Activated naive CD4-positive, alpha-beta T cell (primary cell): ENCODE measurements at places on chromosomes 5 and 9.

DNA sequence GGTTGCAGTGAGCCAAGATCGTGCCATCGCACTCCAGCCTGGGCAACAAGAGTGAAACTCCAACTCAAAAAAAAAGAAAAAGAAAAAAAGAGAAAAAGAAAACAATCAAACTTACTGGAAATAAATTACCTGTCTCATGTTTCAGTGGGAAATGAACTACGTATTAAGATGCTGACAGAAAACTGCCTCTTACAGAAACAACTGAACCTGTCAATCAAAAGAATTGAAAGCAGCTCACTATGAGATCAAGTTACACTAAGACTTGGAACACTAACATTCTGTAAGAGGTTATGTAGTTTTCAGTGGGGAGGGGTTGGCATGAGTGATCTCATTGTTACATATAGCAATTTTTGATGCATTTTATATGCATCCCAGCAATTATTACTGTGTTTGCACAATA is 64.4 kb upstream of the SPATA31E1 start:
- no peak for DNase-seq

- DNase-seq = no peak
These were observed 169.6 kb downstream of the ASTN2 start for GRCh38 chr9:117245175-117245829.

DNA sequence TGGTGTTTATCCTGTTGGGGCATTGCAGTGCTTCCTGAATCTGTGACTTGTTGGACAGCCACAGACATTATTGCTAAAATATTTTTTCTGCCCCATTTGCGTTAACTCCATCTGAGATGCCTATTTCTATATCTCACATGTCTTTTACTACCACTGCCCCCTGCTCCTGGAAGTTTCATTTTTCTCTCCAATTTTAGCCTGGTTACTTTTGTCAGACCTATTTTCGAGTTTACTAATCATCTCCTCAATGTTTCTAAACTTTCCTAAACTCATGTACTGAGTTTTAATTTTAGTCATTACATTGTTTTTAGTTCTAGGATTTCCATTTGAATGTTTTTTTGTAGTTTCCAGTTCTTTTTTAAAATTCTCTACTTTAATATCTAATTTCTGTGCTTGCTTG is 17.6 kb downstream of the HAPLN1 start:
- no peak for DNase-seq

- no peak for DNase-seq
These were observed 55.1 kb downstream of the ASS1 start for GRCh38 chr9:130499804-130500263.

GRCh38 chr9:109244179-109245132 is 76.4 kb downstream of the EPB41L4B start:
- peak; percentile 43 for DNase-seq

GRCh38 chr5:67355120-67355713 is 158.6 kb upstream of the CD180 start:
- no peak for DNase-seq

- no peak for DNase-seq
These were observed 92.8 kb upstream of the CCDC112 start for GRCh38 chr5:115389034-115389798.

GRCh38 chr9:112112519-112112918 is 62.6 kb downstream of the SUSD1 start:
- no peak for DNase-seq

DNA sequence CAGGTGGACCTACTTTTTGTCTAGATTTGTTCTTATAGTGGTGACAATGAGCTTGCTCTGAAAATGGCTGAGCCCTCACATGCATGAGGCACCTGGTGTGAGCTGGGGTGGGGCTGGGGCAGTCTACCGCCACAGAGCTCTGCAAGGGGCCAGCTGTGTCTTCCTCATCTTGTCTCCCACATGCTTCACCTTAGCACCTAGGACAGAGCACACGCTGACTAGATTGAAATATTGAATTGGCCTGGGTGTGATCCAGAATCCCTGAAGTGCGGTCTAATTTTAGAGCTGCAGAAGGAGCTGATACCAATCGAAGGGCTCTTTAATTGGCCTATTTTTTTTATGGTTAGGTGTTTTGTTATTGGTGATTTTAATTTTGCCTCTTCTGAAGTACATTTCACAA is 126.1 kb upstream of the NFIB start:
- no peak for DNase-seq

DNA sequence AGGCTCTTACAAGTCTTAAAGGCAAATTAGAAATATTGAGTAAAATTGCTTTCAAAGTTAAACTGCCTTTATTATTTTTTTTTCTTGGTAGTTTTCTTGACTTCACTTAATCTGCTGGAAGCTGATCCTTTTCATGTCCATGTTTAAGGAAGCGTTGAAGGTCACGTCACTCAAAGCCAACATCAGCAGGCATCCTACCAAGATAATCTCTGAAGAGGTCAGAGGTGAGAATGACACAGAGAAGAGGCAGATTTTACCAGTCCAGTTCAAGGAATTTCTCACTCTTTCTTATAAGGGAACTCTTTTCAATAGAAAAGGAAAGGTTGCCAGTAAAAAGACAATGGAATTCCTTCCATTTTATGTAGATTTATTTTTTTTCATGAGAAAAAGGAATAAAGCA is 259.8 kb downstream of the ANXA1 start:
- no peak for DNase-seq

- no peak for DNase-seq
These were observed 3.6 kb downstream of the RXRA start for GRCh38 chr9:134329886-134330285.

DNA sequence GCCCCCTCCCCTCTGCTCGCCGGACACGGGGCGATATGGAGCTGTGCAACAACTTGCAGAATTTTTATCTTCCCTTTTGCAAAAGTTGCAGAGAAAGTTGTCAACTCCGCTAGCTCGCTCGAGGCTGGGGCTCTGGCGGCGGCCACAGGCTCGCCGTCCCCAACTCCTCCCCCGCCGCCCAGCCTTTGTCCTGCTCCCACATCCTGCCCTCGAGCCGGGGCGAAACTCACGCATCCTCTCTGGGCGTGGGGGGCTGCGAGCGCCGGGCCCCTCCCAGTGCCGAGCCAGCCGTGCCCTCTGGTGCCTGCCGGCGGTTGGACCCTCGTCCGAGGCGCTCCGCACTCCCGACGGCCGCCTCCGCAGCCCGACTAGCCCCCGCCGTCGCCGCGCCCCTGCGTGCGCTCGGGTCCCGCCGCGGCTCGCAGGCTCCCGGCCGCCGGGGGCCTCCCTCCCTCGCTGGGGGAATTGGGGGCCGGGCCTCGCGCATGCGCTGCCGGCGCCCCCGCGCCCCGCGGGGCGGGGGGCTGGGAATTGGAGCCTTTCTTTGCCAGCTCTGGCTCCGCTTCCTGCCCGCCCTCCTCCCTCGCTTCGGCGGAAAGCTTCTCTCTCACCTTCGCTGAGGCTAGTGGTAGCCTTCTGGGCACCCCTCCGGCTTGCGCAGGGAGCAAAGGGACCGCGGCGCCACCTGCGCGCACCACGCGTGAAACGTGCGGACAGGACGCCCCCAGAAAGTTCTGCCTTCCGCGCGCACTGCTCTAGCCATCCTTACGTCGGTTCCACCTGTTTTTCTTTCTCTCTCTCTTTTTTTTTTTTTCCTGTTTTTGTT is at the start of gene CCNJL:
CCNJL (minus strand) TSS at position 431 of the 826 bp plus-strand sequence. CDS start 641 bp downstream, outside the sequence.
- DNase-seq = no peak

DNA sequence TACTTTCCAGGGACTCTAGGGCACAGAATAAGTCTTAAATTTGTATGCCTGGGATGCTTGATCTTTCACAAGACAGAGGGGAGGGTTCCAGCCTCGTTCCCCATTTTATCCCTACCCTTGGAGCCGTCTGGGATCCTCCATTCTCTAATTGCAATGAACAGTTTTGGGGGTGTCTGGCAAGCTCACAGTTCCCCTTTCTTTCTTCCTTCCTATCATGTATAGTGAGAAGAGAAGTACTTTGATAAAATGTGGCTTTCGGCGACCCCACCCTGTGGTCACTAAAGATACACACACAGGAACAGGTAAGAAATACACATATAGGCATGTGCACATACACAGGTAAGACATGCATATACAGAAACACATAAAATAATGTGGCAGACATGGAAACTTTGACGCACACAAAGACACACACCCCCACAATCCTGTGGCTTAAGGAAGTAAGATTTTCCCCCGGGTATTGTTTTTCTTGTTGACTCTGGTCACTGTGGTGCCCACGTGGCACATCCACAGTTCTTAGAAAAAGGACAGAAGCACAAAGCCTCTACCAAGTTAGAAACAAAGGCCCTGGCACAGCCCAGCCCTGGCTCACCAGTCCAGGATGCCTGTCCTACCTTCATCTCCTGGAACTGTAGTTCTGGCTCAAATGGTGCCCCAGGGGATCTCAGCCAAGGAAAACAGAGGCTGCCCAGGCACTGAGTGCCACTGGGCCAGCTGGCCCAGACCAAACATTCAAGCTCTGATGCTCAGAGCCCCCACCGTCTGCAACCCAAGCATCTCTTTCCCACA is 6.3 kb upstream of the SMU1 start:
- no peak for DNase-seq

DNA sequence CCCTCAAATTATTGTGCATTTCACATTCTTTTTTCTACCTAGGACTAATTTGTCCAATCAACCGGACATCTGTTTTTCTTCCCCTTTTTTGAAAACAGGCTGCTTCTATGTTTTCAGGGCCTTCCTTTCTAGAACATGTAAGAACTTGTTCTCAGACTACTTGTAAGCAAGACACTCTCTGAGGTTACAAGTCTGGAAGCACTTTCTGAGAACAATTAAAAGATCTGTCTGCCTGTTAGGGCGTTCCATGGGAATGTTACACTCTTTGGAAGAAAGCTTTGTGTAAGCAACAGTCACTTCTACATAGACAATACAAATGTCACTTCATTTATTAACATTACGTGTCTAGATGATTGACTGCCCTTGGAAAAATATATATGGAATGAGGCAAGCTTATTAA is 50.9 kb upstream of the HSPB3 start:
- no peak for DNase-seq

DNA sequence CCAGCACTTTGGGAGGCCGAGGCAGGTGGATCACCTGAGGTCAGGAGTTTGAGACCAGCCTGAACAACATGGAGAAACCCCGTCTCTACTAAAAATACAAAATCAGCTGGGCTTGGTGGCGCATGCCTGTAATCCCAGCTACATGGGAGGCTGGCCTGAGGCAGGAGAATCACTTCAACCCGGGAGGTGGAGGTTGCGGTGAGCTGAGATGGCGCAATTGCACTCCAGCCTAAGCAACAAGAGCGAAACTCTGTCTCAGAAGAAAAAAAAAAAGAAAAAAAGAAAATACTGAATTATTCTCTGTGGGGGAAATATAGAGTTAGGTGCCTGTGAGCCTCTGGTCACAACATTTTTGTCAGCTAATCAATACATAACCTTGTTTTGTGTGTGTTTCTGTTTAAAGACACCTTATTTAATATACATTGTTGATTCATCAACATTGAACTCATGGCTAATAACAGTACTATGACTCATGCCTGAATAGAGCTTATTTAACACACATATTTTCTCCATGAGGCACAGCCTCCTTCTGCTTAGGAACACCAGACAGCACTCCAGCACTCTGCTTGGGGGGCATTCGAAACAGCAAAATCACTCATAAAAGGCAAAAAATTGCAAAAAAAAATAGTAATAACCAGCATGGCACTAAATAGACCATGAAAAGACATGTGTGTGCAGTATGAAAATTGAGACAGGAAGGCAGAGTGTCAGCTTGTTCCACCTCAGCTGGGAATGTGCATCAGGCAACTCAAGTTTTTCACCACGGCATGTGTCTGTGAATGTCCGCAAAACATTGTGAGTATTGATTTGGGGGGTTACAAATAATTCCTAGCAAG is at the start of gene IL31RA:
IL31RA (plus strand) TSS at position 519 of the 836 bp plus-strand sequence; CDS start at position 733, 214 bp downstream.
- DNase-seq = no peak

- no peak for DNase-seq
These were observed 12.4 kb downstream of the CEMIP2 start for GRCh38 chr9:71755869-71756268.

- DNase-seq = no peak
These were observed 46.3 kb upstream of the ADAMTSL1 start for GRCh38 chr9:18427691-18428090.

GRCh38 chr5:30802961-30803705 is 390.4 kb upstream of the CDH6 start:
- DNase-seq = no peak
